Activated naive CD4-positive, alpha-beta T cell (primary cell): ENCODE measurements at places on chromosomes 12 and 14.
A peak's percentile ranks its signal among the peaks of the same experiment; 100 is the strongest.

DNA sequence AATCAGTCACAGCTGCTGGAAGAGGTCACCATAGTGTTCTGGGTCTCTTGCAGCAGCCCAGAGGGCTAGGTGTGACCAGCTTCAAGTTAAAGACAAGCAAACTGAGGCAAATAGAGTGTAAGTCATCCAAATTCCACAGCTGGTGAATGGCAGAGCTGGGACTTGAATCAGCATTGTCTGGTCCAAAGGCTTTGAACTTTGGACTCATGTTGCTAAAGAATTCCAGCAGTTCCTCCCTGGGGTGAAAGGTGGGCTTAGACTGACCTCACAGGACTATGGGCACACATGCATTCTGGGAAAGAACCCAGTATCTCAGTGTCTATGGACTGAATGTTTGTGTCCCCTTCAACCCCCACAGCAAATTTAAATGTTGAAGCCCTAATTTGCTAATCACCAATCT is 54.8 kb downstream of the TUNAR start:
- no peak for DNase-seq

DNA sequence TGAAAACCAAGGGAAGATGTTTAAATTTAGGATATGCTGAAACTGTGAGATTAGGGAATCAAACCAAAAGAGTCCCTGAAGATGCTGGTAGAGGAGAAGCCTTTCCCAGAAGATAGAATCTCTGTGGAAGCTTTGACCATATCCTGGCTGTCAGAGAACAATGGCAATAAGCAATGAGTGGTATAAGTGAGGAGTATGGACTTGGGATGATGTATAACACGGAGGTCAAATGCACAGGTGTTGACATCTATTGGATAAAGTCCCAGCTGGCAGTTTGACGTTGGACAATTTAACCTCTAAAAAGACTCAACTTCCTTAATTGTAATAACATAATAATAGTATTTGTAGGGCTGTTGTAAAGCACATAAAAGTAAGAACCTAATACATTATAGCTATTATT is 30.1 kb upstream of the CLEC14A start:
- DNase-seq, result no peak

GRCh38 chr12:113845900-113846674 is 120.0 kb downstream of the RBM19 start:
- no peak for DNase-seq

DNA sequence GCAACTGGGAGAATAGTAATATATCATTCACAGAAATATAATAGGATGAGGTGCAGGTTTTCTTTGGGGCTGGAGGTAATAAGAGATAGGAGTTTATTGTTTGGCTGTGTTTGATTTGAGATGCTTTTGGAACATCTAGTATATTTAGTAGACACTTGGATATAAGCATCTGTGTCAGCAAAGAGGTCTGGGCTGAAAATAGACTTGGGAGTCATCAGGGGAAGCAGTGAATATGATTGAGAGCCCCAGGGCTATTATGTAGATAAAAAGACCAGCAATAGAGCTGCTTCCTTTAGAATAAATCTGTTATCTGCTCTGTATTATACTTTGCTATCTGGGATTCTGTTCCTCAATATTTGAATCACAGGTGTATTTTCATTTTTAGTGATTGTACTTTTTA is 36.6 kb downstream of the SPATA7 start:
- no peak for DNase-seq

GRCh38 chr12:105041186-105041585 is 43.1 kb downstream of the ALDH1L2 start:
- DNase-seq, result no peak

DNA sequence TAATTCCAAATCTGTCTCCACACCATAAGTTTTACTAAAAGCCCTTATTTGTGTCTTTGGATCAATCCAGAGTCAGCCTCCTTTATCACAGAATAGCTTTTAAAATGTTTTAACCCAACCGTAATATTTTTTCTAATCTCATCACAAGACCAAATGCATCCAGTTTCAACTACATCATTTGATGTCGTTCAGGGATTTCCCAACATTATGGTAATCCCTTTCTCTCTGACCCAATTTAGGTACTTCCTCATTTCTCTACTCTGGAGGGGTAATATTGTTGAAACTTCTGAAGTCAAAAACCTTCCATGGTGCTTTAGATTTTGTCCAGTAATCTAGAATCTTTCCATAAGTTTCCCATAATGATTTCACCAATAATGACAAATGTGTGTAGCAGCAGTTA is 596.8 kb downstream of the SOX5 start:
- no peak for DNase-seq

DNA sequence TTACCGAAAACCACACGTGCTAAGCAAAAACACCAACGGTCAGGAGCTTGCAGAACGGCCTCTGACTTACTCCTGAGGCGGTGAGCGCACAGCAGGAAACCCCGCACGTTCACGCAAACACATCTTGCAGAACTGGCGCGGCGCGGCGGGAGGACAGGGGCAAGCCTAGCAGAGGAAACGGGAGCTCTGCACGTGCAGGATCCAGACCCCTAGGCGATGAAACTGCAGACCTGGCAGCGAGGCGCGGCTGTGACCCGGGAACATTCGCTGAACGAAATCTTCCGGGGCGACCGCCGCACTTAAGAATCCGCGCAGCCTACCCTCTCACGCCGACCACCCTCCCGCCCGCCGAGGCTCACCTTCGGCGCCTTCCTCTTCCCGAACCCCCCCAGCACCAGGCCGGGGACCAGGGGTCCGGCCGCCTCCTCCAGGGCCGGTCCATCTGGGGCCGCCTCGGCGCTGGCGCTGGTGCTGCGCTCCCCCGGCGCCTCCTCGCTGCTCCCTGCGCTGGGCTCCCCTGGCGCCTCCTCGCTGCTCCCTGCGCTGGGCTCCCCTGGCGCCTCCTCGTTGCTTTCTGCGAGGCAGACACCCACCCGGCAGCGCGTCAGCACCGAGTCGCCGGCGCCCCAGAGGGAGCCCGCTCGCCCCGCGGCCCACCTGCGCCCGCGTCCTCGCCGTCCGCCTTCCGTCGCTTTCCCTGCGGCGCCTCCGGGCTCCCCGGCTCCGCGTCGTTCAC is 615 bp downstream of the DDX51 start:
- no peak for DNase-seq

DNA sequence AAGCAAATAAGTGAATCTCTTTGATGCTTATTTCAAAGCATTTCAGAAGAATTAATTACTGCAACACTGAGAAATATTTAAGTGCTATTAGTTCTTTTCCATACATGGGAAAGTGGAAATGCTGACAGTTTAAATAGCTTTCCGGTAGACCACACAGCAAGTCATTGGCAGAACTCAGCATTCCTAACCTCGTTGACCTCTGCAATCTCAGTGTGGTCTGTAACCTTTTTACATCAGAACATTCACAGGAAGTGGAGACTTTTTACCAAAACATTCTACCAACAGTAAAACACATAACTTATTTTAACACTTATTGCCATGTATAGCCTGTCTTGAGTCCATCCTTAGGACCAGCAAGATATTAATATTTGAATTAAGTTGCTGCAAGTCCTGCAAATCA is 249.5 kb upstream of the DCN start:
- DNase-seq, result no peak

DNA sequence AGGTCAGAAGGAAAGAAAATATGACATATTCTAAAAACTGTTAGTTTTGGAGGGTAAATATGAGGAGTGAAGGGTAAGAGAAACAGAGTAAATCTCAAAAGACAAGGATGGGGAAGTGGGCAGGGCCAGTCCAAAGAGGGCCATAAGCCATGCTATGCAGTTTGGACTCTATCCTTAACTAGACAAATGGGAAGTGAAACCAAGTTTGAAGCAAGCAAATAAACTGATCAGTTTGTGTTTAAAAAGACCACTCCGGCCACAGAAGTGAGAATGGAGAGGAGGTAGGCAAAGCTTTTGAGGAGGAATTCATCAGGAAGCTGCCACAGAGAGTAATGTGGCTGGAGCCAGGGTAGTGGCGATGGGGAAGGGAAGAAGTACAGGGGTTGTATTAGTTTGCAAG is 37.5 kb upstream of the DAAM1 start:
- DNase-seq, result no peak

- DNase-seq, result no peak
Measured at GRCh38 chr14:92516966-92517506, 3.5 kb downstream of the RIN3 start.

DNA sequence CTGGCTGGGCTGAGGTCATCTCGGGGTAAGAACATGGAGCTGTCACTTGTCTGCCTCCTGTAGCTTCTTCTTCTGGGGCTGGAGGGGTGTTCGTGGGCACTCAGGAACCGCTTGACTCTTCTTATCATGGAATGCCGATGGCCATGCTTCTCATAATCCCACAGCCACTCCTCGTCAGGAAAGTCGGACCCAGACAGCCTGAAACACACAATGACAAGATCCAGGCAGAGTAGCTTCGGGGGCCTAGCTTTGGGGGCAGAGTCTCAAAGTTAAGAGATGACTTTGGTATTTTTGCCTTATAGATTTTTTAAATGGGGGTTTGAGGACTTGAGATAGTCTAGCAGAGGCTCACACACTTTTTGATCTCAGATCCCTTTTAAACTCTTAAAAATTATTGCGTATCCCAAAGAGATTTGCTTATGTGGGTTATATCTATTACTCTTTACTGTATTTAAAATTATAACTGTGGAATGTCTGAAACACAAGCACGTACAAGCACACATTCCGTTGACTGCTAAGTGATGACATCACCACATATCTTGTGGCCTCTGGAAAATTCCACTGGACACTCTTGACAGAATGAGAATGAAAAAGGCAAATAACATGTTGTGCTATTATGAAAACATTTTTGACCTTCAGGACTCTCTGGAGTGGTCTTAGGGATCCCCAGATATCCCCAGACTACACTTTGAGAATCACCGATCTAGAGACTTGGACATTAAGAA is 43.3 kb downstream of the BEST3 start:
- no peak for DNase-seq

DNA sequence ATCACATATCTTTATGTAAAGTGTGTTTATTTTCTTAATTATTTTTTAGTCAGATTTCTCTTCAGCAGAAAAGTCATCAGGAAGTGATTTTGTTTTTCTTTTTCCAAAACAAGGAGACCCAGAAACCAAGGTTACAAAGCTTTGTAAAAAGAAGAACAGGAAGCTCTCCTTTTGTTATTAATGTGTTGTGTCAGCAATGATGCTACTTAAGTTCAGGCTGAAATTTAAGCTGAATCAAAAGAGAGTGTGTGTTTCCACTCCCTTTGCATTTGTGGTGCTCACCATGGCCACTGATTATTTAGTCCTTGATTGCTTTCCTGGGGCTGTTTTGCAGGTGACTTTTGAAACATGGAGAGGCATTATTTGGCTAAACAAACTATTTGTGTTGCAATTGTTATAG is 155.3 kb upstream of the ATP2B1 start:
- DNase-seq, result no peak

DNA sequence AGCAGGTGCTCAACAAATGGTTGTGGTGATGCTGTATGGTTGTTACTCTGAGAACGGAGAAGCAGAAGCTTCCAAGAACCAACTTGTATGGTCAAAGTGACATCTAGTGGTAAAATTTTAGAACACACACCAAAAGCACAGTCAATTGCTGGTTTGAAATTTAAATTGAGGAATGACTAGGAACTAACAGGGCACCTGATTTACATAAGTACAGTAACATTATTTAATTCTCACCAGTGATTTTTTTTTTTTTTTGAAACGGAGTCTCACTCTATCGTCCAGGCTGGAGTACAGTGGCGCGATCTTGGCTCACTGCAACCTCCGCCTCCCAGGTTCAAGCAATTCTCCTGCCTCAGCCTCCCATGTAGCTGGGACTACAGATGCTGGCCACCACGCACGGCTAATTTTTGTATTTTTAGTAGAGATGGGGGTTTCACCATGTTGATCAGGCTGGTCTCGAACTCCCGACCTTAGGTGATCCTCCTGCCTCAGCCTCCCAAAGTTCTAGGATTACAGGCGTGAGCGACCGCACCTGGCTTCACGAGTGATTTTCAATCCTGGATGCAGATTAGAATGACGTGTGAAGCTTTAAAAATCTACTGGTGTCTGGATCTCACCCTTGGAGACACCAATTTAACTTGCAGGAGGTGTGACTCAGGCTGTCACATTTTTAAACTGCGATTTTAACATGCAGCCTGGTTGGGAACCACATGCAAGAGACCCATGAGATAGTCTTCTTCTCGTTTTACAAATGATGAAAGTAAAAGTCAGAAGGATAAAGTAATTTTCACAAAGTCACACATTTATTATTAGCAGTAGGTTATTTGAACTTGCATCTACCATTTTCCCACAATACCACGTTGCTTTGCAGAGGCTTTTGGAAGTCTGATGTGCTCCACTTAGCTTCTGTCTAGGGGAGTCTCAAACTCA is 14.1 kb upstream of the NUMB start:
- DNase-seq, result no peak

DNA sequence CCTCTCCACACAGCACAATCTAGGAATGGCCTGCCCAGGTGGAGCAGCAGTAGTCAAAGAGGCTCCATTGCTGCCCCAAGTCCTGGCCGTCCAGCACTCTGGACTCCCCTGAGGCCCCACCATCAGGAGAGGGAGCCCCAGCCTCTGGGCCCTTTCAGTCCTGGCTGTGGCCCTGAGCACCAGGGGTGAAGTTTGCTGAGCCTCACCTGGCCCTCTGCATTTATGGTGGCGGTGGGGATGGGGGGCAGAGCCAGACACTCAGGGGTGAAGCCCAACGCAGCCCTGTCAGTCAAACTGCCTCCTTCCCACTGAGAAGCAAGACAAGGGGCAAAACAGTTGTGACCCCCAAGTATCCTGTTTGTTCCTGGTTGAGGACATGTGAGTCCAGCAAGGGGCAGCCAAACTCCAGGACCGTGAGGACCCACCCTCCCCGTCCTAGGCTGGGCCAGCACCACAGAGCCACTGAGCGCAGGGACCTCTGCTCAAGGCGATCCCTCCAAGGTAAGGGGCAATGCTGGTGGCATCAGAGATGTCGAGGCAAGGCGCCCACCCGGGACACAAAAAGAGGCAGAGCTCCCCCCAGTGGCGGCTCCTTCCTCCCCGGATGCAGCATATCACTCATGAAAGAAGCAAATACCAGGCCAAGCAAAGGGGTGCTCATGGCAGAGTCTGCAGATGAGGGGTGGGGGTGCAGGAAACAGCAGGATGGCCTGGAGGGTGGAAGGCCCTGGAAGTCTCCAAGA is 4.8 kb upstream of the AMN start:
- peak; percentile 22 for DNase-seq

GRCh38 chr12:98594050-98594835 is 757 bp downstream of the SLC25A3 start:
- peak; percentile 31 for DNase-seq

GRCh38 chr14:68308726-68309520 is 483.9 kb downstream of the ZFP36L1 start:
- DNase-seq, result no peak

- no peak for DNase-seq
Measured at GRCh38 chr14:56461276-56462275, 118.0 kb upstream of the TMEM260 start.
